CD4-positive, alpha-beta T cell treated with Interleukin-10 for 1 hour (primary cell): ENCODE measurements at places on chromosomes 1 and 21.

DNA sequence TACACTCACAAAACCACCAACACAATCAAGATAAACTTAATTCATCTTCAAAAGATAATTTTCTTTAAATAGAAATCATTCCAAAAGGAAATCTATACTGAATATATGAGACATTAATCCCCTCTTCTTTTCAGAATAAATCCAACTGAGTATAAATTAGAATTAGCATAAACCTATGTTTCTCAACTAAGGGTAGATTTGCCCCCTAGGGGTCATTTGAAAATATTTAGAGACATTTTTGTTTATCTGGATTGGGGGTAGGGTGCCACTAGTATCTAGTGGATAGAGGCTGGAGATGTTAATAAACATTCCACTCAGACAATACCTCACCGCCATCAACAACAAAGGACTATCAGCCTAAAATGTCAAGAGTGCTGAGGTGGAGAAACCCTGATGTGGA lies 6.5 kb upstream of the TNFSF4 start:
- no peak for DNase-seq

DNA sequence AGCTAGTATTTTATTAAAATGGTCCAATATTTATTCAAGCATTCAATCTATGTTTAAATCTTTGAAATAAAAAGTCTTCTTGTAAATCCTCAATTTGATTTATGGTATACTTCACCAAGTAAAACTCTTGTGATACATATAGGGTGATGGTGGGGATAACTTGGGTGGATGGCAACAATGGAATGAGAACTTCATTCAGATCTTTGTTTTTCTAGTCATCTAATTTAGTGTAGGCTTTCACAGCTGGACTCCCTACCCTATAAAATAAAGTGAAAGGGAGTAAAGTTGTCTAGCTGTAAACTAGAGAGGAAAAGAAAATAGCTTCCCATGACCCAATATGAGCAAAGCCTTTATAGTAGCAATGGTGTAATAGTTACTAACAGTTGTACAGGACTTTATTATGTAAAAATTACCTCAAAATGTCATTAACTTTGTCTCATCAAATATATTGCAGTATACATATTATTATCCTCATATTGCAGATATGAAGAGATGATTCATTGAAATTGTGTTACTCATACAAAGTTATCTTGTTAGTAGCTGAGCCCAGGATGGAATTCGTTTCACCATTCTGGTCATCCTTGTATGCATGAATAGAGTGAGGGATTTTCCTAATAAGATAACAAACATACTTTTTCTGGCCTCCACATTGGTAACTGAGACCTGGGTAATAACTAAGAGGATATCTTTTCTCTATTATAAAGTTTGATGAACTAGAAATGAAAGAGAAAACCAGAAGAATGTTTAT lies 1377.7 kb upstream of the ADGRL4 start:
- no peak for DNase-seq

GRCh38 chr1:72253132-72253531 lies 29.2 kb downstream of the NEGR1 start:
- DNase-seq: no peak

GRCh38 chr1:75461808-75462325 lies 149.0 kb downstream of the SLC44A5 start:
- DNase-seq: no peak

DNA sequence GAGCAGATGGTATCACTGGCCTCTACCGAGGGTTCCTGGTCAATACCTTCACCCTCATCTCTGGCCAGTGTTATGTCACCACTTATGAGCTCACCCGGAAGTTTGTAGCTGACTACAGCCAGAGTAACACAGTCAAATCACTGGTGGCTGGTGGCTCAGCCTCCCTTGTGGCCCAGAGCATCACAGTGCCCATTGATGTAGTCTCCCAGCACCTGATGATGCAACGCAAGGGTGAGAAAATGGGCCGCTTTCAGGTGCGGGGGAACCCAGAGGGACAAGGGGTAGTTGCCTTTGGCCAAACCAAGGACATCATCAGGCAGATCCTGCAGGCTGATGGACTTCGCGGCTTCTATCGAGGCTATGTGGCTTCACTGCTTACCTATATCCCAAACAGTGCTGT lies 6.1 kb downstream of the SLC25A44 start:
- DNase-seq: no peak

- no peak for DNase-seq
Measured at GRCh38 chr1:92949937-92950817, 11.1 kb downstream of the DIPK1A start.

GRCh38 chr1:23931491-23931880 lies 18.3 kb upstream of the CNR2 start:
- DNase-seq: no peak

- DNase-seq: no peak
Measured at GRCh38 chr1:10433790-10434189, 3.6 kb downstream of the CENPS start.

DNA sequence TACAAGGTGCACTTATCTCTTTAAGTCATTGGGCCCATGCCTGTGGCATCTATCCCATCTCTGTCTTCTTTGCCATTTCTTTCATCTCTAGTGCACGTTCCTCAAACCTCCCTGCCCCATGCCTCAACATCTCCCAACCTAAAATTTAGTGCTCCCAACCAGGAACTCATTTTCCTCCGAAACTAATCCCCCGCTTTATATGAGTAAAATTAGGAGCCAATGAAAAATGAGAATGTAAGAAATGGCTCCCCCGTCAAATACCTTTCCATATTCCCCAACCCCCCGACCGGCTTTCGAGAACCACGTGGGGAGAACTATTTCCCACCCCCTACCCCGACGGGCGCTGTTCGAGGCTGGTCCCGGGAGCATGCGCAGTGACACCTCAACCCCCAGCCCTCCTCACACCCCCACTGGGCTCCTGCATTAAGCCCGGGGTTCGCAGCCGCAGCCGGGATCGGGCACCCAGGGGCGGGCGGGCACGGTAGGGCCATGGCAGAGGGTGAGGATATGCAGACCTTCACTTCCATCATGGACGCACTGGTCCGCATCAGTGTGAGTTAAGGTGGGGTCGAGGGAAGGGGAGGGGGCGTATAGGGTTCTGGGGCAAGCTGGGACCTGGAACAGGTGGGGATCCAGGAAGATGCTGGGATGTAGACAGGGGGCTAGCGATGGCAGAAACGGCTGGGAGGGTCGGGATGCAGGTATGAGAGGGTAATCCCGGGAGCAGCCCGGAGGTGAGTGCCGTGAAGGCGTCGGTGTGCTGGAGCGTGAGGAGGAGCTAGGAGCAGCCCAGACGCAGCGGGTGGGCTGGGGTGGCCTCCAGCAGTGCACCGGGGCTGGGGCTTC lies at the start of gene TRIM46:
TSS of gene TRIM46 (plus strand) at position 372 of the 846 bp plus-strand sequence. CDS start at position 490, 118 bp downstream.
- peak; percentile 78 for DNase-seq

- no peak for DNase-seq
Measured at GRCh38 chr1:208108646-208109330, 135.4 kb downstream of the PLXNA2 start.

DNA sequence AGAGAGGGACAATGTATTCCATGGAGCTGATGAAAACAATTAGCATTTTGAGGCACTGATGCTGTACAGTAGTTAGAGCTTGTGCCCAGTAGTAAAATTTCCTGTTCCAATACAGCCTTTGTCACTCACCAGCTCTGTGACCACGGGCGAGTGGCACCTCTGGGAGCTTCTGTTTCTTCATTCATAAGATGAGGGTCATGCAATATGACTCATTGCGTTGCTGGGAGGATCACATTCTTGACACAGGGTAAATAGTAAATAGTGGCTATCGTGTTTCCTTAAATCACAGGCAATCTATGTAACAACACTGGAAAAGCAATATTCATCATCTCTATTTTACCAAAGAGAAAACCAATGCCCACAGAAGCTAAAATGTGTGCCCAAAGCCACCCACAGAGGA lies 4.5 kb upstream of the LRRC52 start:
- no peak for DNase-seq
